Caki2 (cell line): ENCODE measurements at places on chromosomes 13 and 19. TPM values are rescaled to one million over a fixed set of nuclear protein-coding genes. Genes with fewer than 3 reads are reported as not detected.

The ZNF433 gene
- 0.20 TPM in 1 of 2 replicates, not detected in the other for total RNA-seq

The LILRA6 gene
- total RNA-seq: not detected in 2 replicates

The ZNF816 gene
- 10.0 and 15.9 TPM in 2 replicates for total RNA-seq

- no peak for DNase-seq
These were observed 1.2 kb downstream of the CBARP start for GRCh38 chr19:1236576-1236975.

GRCh38 chr19:3210347-3211017, 14.0 kb upstream of the CELF5 start:
- DNase-seq: no peak

GRCh38 chr19:57192993-57193392, 1.7 kb downstream of the ZNF264 start:
- no peak for DNase-seq

DNA sequence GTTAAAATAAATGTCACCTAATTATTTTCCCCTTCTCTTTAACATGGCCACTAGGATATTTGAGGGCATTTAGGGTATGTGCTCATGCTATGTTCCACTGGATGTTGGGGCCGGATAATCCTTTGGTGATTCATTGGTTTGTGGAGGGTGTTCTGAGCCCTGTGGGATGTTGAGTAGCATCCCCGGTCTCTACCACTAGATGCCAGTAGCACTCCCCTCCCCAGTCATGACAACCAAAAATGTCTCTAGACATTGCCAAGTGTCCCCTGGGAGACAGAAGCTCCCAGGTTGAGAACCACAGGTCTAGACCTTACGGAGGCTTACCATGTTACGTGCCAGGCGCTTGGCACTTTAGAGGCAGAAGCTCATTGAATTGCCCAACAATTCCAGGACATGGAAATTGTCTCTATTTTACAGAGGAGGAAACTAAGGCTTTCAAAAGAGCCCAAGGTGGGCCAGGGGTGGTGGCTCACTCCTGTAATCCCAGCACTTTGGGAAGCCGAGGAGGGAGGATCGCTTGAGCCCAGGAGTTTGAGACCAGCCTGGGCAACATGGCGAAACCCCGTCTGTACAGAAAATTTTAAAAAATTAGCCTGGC, 14.1 kb downstream of the SHANK1 start:
- peak; percentile 56 for DNase-seq

- DNase-seq: no peak
These were observed 787 bp downstream of the ZNF580 start for GRCh38 chr19:55641426-55642152.

The DKKL1 gene
- total RNA-seq: 0.30 TPM in 1 of 2 replicates, not detected in the other
